ENCODE measurements at places on chromosomes 1 and 21.

DNA sequence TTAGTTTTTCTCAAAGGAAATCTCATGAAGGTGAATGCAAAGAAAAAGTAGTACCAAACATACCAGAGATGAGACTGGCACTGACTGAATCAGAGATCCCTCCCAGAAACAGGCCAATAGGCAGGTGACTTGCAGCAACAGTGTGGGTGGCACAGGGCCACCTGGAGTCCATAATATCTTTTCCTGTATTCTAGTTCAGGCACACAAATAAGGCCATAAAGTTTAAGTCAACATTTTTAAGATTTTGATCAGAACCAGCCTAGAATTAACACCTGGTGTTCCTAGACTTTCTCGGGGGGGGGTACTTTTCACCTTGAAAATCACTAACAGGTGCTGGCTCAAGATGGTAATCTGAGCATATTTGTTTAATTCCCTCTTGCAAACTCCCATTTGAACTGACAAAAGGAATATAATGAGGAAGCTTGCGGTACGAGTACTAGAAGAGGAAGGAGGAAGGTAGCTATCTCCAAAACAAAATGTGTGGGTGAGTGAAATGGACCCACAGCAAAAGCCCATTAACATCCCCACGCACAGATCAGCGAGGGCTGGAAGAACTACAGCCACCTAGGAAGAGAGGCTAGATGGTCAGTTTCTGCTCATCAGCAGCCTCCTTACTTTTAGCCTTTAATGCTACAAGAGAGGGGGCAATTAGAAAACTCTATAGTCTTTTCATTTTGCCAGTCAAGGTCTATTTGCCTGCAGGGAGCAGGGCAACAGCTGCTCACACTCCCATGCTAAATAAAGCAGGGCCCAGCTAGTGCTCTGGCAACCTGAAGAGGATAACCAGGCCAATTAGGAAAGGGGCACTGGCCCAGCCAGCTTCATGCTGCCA lies 18.9 kb downstream of the SDE2 start:
- no peak for DNase-seq

DNA sequence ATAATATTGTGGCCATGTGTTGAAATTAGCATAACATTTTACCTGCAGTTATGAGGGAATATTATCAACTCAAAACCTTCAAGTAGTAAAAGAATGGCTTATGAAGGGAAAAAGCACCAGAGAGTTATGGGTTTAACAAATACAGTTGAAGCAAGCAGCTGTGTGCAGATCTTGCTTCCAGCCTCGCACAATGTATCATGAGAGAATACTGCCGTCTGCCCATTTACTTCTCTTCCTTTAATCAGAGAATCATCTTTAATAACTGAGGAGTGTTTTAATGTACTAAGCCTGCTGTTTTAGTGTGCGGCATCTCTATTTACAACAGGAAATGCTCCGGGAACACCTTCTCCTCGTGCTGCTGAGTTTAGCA lies 120.9 kb downstream of the ATG4C start:
- no peak for DNase-seq

DNA sequence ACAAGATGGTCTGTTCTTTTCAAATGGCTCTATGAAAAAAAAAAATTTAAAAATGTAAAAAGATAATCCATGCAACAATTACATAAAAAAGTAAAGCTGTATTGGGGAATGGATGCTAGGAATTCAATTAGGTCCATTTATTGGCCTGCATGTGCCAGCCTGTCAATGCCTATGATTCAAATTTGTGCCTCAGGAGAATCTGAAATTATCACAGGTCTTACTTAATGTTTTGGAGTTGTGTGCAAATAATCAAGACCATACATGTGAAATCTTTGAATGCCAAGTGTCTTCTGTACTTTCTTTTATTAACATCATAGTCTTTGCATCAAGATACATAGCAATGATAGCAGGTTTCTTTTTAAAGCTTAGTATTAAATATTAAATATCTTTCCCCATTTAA lies 13.5 kb upstream of the KLHL12 start:
- DNase-seq = no peak

GRCh38 chr1:56967900-56968832 lies 2.4 kb upstream of the C8B start:
- no peak for DNase-seq

Measured in activated naive CD4-positive, alpha-beta T cell (primary cell).